ENCODE measurements at places on chromosomes 2 and 18.

DNA sequence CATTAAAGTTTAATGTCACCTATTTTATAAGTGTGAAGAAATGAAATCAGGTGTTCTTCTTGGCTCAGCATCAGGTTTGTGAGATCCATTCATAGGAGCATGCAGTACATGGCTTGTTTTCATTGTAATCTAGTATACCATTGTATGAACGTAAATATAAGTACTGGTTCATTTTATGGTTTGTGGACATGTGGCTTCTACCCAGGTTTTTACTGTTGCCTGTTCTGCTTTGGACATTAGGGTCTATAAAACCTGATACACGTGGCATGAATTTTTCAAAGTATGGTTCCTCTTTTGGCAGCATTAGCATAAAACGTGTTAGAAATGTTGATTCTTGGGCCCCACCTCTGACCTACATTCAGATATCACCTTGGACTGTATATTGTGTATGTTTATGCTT is 175.5 kb downstream of the PRPF40A start:
- no peak for DNase-seq

DNA sequence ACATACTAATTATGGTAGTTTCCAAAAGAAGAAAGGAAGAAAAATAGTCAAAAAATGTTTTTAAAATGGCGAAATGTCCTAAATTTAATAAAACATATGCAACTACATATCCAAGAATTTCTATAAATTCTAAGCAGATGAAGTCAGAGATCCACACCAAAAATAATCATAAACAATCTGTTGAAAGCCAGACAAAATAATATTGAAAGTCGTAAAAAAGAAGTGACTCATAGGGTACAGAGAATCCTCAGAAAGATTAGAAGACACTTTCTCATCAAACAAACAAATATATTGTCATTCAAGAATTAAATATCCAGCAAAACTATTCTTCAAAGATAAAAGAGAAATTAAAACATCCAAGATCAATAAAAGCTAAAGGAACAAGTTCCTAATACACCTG is 281.4 kb upstream of the ZNF804A start:
- DNase-seq, result no peak

- DNase-seq, result no peak
Measured at GRCh38 chr2:69514819-69515218, 77.6 kb upstream of the NFU1 start.

DNA sequence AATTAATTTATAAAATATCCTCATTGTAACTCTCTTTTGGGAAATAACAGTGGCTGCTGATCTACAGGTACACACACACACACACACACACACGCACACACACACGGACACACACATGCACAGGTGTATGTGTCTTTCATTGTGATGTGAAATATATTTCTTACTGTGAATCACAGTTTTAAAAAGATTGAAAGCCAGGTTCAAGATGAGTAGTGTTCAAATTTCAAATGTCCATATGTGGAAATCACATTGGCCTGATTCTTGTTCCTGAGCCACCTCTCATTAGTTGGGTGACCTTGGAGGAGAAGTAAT is 372.4 kb downstream of the ALK start:
- no peak for DNase-seq

GRCh38 chr2:217836901-217837491 is 165.8 kb downstream of the TNS1 start:
- no peak for DNase-seq

DNA sequence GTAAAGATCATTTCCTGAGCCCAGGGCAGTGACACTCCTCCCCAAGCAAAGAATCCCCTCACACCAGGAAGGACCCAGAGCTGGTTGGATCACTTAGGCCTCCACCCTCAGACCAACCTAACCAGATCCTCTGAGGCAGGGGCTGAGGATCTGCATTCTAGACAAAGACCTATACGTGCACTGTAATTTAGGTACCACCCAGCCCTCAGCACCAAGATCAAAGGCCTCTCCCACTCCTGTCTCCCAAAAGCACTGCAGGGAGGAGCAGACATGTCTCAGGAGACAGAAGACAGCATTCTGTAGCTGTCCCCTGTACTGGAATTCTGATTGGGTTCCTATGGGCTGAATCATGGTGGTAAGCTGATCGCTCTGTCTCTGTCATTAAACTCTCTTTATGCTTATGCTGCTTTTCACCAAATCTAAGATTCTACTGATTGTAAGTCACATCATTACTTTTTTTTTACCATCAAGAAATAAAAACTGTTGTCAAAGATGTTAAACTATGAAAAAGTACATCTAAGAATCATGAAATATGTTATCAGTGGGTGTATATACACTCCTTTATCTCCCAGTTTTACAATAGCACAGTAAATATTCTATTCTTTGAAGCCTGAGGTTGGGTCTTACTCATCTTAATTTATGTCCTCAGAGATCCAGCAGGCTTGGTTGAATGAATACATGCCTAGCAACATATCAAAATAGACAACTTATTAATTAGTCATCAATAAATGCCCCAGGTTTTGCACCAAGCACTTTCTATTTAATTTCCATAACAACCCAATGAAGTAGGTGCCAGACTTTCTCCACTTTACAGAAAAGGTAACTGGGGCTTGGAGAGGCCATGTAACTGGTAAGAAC is 28.3 kb downstream of the MCFD2 start:
- no peak for DNase-seq

DNA sequence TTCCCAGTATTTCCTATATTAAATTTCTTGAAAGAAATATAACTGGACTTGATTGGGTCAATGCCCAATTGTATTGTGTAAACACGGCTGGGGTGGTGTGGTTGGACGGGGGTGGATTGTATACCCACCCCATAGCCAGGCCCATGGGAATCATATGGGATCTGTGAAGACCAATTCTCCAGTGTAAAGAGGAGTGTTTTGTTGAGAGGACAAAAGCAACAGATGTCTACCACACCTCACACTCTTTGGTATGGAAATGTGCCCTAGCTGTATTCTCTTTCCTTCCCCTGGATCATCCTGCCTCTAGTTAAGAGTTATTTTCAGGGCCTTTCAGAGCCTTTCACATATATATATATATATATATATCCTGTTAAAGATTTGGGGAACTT is 57.5 kb upstream of the TGIF1 start:
- no peak for DNase-seq

GRCh38 chr2:151523850-151524249 is 114.1 kb downstream of the RIF1 start:
- DNase-seq, result no peak

GRCh38 chr2:109171444-109172334 is 42.7 kb downstream of the SH3RF3 start:
- no peak for DNase-seq

DNA sequence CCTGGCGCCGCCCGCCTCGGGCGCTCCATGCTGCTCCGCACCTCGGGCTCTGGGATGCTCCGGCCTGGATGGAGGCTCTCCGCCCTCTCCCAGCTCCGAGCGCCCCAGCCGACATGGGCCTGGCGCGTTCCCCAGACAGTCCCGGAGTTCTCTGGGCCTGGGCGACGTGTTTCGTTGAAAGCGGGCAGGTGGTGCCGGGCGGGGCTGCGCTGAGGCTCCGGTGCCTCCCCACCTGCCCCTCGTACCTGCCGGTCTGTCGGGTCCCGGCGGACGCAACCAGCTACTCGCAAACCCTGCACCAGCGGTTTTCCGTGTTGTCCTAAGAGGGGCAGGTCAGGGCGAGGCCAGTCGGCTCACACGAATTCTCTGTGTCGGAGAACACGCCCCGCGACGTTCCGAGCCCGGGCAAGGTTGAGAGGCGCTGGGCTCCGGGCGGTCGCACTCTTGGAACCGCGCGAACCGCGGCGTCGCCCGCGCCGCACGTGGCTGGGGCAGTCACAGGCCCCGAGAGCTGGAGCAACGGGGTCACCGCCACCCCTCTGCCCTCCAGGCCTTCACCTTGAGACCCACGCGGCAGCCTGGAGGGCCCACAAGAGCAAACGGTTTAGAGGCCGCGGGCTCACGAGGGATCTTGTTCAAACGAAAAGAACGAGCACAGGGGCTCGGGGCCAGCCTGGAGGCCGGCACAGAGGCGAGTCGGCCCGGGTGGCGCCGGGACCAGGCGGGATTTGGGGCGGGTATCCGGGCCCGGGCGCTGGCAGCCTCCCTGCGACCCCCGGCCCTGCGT is 4.2 kb upstream of the SIX2 start:
- DNase-seq, result no peak

DNA sequence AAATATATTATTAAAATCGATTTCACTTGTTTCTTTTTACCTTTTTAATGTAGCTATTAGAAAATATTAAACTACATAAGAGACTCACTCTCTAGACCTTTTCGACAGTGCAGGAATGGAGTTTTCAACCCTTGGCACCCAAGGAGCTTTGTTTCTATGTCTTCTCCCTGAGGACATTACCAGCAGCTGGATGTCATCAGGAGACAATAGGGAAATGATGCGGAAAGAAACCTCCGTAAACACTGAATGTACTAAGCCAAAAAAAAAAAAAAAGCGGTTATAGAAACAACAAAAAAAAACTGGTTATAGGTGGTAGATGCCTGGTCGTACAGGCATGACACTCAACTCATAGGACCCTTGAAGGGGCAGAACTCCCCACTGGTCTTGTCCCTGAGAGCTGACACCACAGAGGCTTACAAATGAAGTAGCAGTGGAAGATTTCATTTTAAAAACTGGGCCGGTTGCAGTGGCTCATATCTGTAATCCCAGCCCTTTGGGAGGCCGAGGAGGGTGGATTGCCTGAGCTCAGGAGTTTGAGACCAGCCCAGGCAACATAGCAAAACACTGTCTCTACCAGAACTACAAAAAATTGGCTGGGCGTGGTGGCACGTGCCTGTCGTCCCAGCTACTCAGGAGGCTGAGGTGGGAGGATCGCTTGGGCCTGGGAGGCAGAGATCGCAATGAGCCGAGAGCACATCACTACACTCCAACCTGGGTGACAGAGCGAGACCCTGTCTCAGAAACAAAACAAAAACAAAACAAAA is 23.8 kb downstream of the THAP4 start:
- no peak for DNase-seq

DNA sequence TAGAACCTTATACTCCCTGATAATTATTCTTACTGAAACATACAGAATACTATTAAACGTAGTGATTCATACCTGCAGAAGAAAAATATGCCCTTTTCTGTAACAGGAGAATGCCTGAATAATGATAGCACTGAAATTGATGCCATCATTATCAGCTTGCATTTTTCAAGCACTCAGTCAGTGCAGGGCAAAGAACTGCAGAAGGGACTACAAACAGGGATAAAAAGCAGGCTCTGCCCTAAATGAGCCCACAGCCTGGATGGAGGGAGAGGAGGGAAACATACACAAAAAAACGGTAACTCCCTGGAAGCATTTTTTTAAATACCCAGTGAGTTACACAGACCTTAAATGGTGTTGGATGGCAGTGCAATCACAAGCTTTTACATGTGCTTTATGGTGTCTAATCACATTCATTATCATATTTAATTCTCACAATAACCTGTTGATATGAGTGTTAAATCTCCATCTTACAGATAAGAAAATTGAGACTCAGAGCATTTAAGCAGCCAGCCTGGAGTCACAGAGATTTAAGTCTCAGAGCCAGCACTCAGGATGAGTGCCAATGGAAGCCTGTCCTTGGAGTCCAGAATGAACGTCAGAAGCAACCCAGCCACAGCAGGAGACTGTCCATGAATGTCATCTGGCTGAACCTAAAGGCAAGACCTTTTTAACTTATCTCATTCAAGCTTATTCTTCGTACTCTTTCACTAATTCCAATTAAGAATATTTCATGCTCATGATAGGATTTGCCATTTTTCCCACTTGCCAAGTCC is 139.3 kb upstream of the CTNNA2 start:
- no peak for DNase-seq

DNA sequence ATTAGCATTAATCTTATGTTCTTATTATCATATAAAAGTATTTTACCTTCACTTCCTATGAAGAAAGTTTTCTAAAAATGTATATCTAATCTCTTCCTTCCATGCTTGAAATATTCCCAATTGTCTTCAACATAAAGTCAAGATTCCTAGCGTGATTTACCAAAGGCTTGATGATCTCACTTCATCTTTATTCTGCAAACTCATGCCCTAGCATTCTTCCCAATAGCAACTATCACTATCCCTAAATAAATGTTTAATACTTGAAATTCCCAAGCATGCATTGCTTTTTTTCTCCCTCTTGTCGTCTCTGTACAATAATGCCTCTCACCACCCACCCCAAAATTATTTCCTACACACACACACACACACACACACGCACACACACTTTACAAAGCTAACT is 125.8 kb downstream of the VWC2L start:
- DNase-seq, result no peak

DNA sequence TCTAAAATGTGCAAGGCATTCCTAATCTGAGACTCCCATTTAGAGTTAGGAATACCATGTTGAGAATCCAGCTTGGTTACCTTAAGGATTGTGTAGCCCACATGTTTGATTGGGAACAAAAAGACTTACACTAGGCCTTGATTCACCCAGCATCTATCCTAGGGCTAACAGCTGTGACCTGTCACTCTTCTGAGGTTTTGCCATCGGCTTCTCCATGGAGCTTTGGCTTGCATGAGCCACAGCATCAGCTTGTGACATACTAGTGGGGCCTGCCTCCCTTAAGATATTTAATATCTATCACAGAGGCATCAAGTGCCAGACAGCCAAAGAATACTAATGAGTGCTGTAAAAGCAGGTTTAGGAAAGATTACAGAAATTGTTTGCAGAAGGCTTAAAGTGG is 241.3 kb upstream of the UBE2E3 start:
- DNase-seq, result no peak

DNA sequence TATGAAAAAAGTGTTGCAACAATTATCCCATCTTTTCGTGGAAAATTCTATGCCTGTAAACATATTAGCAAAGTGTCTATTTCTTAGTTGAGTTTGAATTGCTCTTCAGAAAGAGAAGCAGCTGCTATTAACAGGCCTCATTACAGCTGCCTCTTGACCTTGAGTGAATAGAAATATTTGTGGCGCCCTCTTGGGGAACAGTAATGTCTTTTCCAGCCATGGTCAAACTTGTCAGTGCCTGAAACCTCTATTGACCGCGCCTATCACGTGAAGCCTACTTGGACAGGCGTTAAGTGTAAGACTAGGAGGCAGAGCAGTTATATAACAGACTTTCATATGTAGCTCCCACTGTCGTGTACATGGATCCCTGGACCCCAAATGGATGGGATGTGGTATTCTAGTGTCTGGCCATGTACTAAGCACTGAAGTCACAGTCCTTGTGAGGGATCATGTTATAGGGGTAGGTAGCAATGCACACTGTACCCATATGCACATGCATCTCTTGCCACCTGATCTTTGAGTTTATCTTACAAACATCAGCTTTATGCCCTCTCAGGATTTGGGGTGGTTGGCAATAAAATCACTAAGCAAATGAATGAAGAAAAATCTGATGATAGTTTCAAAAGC is 245.0 kb downstream of the PTGR3 start:
- DNase-seq, result no peak

- no peak for DNase-seq
Measured at GRCh38 chr2:2869553-2869952, 508.1 kb downstream of the EIPR1 start.

DNA sequence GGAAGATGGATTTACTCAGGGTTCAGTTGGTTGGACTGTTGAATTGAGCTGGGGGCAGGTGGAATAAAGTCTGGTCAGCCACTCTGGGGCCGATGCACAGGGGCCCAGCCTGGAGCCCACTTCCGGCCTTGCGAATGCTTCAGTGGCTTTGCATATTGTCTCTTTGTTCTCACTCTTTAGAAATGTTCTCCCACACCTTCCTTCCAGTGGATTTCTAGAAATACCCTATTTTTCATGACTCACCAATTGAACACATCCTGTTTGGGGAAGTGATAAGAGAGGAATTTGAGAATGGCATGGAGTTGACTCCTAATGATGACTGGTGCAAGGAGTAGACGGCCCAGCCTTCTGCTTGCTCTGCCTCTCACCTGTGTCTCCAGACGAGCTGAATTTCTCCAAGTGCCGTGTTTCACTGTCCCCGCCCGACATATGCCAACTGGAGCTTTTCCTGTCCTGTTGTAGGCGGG is 28.1 kb downstream of the ASAP2 start:
- DNase-seq, result no peak

- no peak for DNase-seq
Measured at GRCh38 chr2:204972606-204973336, 427.5 kb downstream of the PARD3B start.

Measured in activated T-helper 1 cell treated with anti-CD3 and anti-CD28 coated beads, Interleukin-12 subunit alpha, Interleukin-12 subunit beta, Interleukin-2, Interleukin-4 antibody, amounts not matched to agents 30 ng/mL and 10 ng/mL and 1 ng/mL, durations not matched to agents 14 hours and 24 hours and 36 hours (primary cell).